ENCODE measurements at places on chromosomes 12 and 14.
A peak's percentile ranks its signal among the peaks of the same experiment; 100 is the strongest.

GRCh38 chr12:52151153-52151836 is 40.5 kb downstream of the KRT80 start:
- DNase-seq: no peak

DNA sequence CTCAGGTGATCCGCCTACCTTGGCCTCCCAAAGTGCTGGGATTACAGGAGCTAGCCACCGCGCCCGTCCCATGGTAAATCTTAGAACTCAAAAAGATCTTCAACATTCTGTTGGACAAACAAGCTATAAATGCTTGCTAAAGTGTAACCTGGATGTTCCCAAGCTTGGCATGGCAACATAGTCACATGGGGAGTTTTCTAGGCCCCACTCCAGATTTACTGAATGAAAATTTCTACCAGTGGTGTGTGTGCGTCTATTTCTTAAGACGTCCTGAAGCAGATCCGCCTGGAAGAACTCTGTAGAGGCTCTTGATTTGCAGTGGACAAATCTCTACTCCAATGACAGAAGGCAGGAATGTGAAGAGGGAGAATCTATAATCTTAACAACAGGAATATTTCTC is 59.9 kb downstream of the ZFYVE21 start:
- no peak for DNase-seq

DNA sequence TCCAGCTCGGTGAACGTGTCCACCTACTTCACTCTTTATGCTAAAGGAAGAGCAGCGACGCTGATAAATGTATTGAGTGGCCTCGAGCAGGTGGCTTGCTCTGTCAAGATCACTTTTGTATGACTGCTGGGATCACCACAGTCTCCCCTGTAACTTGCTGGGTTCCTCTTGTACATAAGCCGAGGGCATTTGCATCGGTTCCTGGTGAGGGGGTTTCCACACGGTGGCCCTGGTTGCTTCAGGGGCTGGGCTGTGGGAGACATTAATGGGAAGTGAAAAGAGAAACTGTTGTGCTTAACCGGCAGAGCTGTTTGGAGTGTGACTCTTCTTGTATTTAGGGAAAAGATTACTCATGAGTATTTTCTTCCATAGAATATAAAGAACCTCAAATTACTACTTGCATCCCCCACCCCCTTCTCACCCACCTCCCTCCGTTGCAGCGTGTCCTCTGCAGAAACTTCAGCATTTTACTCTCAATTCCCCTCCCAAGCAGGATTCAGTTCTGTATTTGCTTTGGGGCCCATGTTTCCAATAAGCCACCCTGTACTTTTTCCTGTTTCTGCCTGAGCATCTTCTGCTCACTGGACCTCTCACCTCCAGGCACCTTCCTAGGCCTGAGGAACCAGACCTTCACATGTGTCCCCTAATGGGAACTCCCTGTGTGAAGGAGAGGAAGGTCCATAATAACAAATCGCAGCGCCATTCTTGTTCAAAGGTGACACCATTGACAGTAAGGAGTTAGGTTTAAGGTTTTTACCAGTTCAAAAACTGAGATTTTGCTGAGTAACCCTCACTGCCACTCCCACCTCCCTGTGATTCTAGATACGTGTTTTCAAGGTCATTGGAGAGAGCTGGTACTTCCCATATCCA is 187.0 kb downstream of the ETV6 start:
- DNase-seq: no peak

- DNase-seq: no peak
Observed at GRCh38 chr12:107066691-107067090, 26.7 kb downstream of the CRY1 start.

- DNase-seq: peak; percentile 13
Observed at GRCh38 chr14:69242311-69243224, 17.4 kb upstream of the GALNT16 start.
